ENCODE measurements at places on chromosomes 1 and 21.

DNA sequence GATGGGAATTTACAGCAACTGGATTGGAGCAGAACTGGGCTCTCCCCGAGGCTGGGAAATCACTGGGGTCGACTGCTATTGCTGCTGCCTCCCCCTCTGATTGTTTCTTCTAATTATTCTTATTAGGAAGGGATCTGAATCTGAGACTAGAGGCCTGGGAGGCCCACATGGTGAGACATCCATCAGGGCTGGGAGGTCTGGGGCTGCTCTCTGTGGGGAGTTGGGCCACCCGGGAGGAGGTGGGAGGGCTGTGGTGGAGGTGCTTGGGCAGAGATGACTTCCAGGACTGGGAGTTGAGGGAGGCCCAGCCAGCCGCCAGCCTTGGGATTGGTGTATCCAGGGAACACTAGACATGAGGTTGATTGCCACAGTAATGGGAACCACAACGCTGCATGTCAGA is 247.9 kb downstream of the GRIK3 start:
- DNase-seq, result no peak

- DNase-seq, result no peak
Measured at GRCh38 chr1:198267921-198268320, 111.1 kb downstream of the NEK7 start.

- DNase-seq, result no peak
Measured at GRCh38 chr1:96588416-96588995, 133.1 kb upstream of the PTBP2 start.

GRCh38 chr1:61285371-61285885 is 203.1 kb downstream of the NFIA start:
- DNase-seq, result no peak

GRCh38 chr1:1004780-1005697 is 5.1 kb upstream of the HES4 start:
- no peak for DNase-seq

- no peak for DNase-seq
Measured at GRCh38 chr21:44485254-44485793, 30.0 kb downstream of the LRRC3 start.

GRCh38 chr1:183433703-183434102 is 15.5 kb upstream of the NMNAT2 start:
- DNase-seq, result no peak

- no peak for DNase-seq
Measured at GRCh38 chr21:40143822-40144525, 276.7 kb downstream of the PCP4 start.

DNA sequence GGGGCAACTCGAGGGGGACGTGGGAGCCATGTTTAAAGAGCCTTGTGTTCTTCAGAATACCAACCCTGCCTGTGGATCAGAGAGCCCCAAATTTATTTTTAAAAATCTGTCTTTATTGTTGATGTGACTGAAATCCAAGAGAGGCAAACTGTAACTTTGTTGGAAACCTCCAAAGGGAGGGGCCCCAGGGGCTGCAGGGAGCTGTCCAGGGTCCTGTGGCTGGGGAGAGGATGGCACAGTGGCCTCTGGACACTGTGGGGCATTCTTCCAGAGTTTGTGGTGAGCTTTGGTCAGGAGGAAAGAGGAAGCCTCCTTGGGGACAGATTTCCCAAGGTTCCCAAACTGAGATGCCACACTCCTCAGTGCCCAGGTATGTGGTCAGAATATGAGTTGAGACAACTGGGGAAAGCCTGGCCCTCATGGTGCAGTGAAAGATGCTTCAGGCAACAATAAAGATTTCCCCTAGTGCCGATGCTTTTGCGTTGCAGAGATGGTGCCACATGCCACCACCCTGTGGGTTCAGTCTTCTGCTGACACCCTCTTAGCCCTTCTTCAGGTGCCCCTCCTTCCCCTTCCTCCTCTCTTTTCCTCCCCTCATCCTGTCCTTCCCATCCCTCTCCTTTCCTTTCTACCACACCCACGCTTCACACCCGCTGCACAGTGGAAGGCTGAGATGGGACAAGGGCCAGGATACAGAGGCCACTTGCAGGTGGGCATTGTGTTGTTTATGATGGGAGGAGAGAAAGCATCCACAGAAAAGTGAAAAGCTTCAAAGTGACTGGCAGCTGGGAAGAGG is 122.1 kb downstream of the UCK2 start:
- DNase-seq, result no peak

DNA sequence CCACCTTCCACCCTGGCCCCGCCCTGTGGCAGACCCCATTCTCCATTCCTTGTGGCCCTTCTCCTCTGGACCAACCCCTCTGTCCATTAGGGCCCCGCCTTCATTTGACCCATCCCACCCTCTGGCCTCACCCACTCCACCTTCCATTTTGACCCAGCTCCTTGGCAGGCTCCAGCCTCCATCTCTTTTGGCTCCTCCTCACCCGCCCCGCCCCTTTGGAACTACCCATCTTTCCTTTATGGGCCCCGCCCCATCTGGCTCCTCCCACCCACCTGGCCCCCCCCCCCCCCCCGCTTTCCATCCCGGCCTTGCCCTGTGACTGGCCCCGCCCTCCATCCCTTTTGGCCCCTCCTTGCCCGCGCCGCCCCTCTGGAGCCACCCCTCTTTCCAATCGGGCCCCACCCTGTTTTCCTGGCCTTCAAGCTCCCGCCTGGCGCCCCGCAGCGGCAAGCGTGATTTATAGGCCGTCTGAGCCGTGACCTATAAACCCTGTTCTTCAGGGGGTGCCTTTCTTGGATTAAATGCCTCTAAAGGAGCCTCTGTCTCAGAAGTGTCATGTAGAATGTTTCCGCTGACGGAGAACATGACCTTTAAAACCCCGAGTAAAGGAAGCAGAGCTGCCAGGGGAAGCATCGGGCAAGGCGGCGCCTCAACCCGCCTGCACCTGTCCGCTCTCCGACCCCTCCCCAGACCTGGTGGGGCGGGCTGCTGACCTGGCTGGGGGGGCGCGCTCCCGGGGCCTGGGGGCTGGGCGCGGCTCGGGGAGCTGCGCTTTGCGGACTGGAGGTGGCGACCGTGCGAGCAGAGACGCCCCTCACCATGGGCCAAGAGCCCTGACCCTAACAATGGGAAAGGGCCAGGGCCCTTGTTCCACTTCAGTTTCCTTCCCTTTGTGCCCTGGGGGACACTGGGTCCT is 178.0 kb downstream of the CAMTA1 start:
- peak; percentile 15 for DNase-seq

DNA sequence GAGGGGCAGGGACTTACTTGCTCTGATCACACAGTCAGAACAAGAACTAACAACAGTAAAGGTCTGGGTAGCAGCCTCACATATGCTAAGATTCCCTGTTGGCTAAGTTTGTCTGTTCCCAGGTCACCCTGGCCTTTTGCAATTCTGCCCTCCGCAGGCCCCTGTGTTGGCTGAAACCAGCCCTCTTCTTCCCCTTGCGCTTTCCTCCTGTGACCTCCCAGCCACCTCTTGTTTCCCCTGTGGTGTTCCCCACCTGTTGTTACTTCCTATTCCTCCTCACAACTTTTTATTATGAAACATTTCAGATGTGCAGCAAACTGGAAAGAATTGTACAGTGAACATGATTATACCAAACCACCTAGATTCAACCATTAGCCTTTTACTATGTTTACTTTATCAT is 23.4 kb downstream of the MAPKAPK2 start:
- DNase-seq, result no peak

DNA sequence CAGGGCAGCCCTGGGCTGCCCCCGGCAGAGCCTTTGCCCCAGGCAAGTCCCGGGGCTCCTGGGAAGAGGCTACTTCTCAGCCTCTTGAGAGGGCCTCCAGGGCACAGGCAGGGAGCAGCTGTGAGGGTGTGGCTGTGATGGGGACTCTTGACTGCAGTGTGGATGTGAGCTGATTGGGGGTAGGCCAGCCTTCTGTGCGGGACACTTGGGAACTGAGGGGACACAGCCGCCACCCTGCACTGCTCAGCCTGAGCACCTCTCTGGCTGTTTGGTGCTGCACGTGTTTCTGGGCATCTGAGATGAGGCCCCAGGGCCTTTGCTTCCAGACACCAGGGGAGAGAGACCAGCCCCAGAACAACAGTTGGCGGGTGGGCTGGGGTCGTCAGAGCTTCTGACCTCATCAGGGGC is 62.1 kb downstream of the SKI start:
- no peak for DNase-seq

DNA sequence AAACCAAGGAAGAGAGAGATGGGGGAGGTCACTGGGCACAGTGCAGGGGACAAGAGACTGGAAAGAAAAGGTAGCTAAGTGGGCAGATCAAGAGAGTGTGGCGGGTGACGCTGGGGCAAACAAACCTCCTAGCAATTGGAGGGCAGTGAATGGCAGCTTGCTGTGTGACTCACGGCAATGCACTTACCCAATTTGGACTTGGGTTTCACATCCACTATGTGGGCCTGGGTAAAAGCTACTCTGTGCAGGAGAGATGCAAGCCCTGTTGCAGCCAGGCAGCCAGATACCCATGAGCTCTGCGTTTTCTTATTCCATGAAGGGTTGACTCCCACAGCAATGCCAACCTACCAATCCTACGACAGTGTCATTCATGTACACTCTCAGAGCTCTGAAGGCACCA is 9.5 kb downstream of the PLXNA2 start:
- no peak for DNase-seq

GRCh38 chr1:37478451-37478881 is 4.1 kb downstream of the ZC3H12A start:
- peak; percentile 55 for DNase-seq

DNA sequence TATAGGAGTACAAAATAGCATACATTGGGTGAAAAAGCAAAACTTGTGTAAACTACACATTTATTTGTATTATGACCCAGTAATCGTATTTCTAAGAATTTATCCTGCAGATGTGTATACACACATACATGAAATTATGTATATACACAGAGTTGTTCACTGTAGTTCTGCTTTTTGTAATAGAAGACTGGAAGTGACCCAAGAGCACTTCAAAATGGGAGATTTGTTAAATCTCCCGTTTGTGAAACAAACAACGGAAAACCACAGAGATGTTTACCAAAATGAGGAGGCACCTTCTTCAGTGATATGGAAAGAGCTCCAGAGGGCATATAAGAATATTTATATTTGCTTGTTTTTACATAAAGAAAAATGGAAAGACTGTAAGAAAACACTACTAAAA is 18.0 kb upstream of the MNDA start:
- DNase-seq, result no peak

DNA sequence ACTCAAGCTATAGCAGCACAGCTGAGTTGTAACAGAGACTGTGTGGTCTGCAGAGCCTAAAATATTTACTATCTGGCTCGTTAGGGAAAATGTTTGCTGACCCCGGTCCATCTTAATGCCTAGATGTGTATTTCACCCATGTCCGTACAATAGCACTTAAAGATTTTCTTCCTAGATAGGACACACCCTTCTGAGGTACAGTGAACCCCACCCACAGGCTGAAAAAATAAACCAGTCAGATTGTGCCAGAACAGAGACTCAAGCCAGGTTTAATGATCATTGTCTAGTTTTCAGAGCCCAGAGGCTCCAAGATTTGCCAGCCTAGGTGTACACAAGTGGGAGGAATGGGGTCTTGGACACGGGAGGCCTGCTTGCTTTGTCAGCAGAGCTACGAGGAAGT is 5.6 kb downstream of the AMIGO1 start:
- DNase-seq, result no peak

- DNase-seq, result no peak
Measured at GRCh38 chr1:1432951-1433803, 2.3 kb upstream of the VWA1 start.

GRCh38 chr1:91798241-91798648 is 87.7 kb downstream of the TGFBR3 start:
- DNase-seq, result no peak

GRCh38 chr1:188652678-188653077 is 1823.9 kb downstream of the PLA2G4A start:
- DNase-seq, result no peak

GRCh38 chr21:17429936-17430335 is 82.9 kb upstream of the CXADR start:
- DNase-seq, result no peak

DNA sequence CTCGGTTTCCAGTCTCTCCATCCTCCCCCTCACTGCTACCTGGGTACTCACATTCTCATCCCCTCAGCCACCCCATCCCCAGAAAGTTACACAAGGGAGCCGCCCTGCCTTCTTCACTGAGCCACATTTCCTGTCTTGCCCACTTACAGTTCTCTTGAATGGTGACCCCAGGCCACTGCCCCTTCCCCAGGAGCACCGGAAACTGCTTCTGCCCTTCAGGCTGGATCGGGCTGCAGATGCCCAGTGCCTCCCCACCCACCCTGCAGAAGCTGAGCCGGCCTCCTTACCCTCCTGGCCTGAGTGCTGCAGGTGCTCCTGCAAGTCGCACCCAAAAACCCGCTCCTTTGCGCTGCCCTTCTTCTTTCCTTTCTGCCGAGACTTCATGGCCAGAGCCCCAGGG is 450 bp downstream of the ARHGAP30 start:
- no peak for DNase-seq

- DNase-seq, result no peak
Measured at GRCh38 chr1:63827411-63828321, 53.8 kb downstream of the ROR1 start.

DNA sequence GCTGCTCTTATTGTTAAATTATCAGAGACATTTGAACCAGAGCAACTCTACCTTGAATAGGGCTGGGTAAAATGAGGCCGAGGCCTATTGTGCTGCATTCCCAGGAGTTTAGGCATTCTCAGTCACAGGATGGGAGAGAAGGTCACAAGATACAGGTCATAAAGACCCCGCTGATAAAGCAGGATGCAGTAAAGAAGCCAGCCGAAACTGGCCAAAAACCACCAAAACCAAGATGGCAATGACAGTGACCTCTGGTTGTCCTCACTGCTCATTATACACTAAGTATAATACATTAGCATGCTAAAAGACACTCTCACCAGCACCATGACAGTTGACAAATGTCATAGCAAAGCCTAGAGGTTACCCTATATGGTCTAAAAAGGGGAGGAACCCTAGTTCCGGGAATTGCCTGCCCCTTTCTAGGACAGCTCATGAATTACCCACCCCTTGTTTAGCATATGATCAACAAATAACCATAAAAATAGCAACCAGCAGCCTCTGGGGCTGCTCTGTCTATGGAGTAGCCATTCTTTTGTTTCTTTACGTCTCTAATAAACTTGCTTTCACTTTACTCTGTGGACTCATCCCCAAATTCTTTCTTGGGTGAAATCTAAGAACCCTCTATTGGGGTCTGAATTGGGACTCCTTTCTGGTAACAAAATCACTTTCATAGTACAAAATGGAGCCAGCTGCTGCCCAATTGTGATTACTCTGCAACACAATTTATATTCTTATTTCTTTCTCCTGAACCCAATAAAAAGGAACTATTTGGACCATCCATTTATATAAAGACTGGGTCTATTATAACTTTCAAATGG is 179.6 kb downstream of the TGFBR3 start:
- DNase-seq, result no peak

GRCh38 chr1:41499591-41499990 is 15.1 kb upstream of the EDN2 start:
- DNase-seq, result no peak

- peak; percentile 26 for DNase-seq
Measured at GRCh38 chr1:153532181-153532580, 3.6 kb downstream of the S100A6 start.

DNA sequence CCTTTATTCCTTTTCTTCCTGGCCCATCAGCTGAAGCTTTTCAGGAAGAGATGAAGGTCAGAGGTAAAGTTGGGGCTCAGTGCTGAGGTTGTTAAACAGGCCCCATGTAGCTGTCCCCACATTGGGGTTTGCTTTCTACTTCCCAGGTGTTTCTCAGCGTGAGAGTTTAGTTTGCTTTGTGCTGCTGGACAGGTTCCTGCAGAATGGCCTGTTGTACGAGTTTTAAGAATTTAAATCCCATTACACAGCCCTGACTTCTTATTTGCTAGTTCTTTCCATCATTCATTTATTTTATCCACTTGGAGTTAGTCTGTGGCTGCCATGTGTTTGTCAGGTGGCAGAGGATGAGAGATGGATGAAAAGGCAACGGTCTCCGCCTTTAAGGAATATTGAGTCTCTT is 19.2 kb downstream of the CTPS1 start:
- no peak for DNase-seq
